Fibroblast of the aortic adventitia (primary cell): ENCODE measurements at places on chromosomes 13 and 19. TPM values are rescaled to one million over a fixed set of nuclear protein-coding genes. Genes with fewer than 3 reads are reported as not detected.

DNA sequence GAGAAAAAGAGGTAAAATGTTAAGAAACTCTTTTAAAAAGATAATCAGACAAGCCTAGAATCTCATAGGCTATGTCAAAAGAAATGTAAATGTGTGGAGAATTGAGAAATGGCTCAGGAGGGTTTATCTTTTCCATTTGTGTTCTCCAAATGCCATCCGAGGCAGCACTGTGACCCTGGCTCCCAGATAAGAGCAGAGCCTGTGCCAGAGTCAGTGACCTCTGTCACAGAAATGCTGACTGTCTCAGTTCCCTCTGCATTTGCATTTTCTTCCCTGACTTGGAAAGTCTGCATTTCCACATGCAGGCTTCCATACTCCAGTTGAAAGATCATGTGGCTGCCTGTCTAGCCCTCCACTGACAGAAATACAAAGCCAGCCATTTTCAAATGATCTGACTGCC lies 42.0 kb downstream of the SERTM1 start:
- no peak for DNase-seq

DNA sequence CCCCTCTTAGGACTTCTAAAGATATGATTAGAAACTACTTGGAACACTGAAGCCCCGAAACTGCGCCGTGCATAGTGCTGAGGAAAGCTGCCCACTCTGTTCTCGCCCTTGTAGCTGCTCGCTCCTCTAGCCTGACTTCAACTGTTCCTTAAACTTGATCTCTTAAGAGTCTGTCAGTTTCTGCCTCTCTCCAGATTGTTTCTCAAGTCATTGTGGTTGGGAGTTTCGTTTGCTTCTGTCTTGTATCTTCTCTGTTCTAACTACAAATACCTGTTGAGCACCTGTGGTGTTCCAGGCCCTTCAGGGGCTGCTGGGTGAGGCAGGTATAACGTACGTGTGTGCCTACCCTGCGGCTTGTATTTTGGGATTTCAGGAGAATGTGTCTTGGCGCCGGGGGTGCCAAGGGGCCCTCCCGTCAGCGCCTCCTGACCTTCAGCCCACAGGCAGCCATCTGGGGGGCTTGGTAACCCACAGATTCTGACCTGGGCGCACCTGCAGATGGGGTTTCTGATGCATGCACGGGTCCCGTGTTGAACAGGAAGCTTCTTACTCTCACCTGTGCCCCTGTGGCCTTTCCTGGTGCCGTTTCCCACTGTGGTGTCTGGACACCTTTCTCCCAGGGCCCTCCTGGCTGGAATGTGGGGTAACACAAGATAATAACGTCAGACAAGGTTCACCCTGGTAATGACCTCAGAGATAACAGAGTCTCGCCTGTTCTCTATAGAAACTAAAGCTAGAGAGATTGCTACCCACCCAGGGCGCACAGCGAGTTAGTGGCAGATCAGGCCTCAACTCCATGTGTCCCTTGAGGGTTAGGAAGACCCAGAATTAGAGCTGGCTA lies 17.2 kb upstream of the DCUN1D2 start:
- no peak for DNase-seq

GRCh38 chr19:46950526-46951170 lies 69.0 kb upstream of the NPAS1 start:
- DNase-seq = no peak

DNA sequence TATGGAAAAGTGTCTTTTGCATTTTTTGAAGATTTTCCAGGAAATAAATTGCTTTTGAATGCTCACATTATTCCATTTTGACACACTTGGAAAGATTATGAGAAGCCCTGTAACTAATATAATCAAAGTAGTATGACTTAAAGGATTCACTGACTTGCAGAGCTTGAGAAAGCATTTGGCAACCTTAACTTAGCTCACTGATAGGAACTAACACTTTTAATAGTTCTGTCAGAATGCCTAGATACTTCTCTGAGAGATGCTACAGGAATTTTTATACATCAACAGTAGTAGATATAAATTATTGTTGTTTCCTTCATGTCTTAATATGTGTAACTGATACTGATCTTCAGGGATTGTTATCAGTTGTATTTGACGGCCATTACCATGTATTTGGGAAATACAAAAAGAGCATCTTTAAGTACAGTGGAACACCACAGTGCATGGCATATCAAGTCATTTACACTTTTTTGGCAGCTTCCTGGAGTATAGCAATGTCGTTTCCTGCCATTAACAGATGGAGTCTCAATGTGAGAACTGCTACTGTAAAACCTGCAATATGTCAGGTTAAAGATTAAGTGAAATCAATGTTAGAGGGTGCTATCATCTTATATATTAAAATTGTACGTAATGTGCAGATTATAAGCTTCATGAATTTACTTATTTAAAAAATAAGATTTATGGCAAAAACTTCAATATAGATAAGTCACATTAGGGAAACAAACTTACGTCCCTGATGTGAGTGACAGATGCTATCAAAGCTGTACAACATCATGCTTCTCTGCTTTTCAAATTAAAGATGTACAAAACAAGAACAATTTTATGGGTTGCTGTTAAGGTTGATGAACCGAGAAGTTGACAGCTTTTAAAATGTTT lies 1159.8 kb upstream of the MIR17HG start:
- DNase-seq = no peak

GRCh38 chr13:94298346-94298745 lies 181.1 kb downstream of the DCT start:
- no peak for DNase-seq

- no peak for DNase-seq
These were observed 35.8 kb upstream of the FXYD3 start for GRCh38 chr19:35079826-35080225.

DNA sequence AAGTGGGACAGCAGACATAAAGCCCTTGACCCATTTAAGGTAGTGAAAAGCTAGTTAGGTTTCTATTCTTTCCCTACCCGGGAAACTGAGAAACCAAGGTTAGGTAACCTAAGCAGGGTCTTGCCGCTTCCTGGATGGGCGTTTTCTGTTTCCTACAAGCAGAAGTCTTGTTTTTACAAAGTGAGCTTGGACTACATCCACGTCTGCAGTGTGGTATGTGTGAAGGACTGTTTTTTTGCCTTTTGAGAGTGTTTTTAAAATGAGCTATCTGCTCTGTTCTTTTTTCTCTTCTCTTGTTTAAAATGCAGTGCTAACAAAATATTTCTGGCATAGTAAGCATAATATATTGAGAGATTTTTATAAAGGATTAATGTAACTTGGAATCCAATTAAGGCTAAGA lies 49.4 kb downstream of the GPR12 start:
- no peak for DNase-seq

Gene SDHAF1
- 12.7 and 38.7 TPM in 2 replicates for total RNA-seq

Gene IRGC
- not detected in 2 replicates for total RNA-seq

Gene ZNF813
- total RNA-seq = 2.5 and 4.0 TPM in 2 replicates

Gene ANGPTL8
- not detected in 2 replicates for total RNA-seq
